ENCODE measurements at places on chromosomes 6 and 20. TPM values are rescaled to one million over a fixed set of nuclear protein-coding genes. Genes with fewer than 3 reads are reported as not detected.

PRDM13 gene
- total RNA-seq, result not detected

ZNF318 gene
- 17.4 TPM for total RNA-seq

TFAP2A gene
- total RNA-seq, result 25.2 TPM

PACSIN1 gene
- 0.33 TPM for total RNA-seq

ECI2 gene
- total RNA-seq, result 60.6 TPM

NDUFAF5 gene
- total RNA-seq, result 17.0 TPM

ADTRP gene
- total RNA-seq, result 0.48 TPM

FOXQ1 gene
- total RNA-seq, result not detected

SLC17A1 gene
- not detected for total RNA-seq

GHRH gene
- not detected for total RNA-seq

ACSS2 gene
- 137 TPM for total RNA-seq

GRCh38 chr20:36634342-36634741, 11.7 kb downstream of the SLA2 start:
- no peak overlapping the region for H3K4me3 ChIP-seq
- DNase-seq, result no peak
- no peaks in the 10 kb centered on the region for H3K36me3 ChIP-seq
- H3K27ac ChIP-seq, result no peak overlapping the region

- DNase-seq, result no peak
- H3K4me3 ChIP-seq, result no peak overlapping the region
- no peaks in the 10 kb centered on the region for H3K36me3 ChIP-seq
- no peaks in the 10 kb centered on the region for H3K4me1 ChIP-seq
- H3K27me3 ChIP-seq, result no peaks in the 10 kb centered on the region
Observed at GRCh38 chr6:15577550-15578171, 85.2 kb downstream of the DTNBP1 start.

GRCh38 chr6:48610846-48611245, 499.8 kb upstream of the PTCHD4 start:
- no peaks in the 10 kb centered on the region for H3K27me3 ChIP-seq
- DNase-seq, result no peak
- no peak overlapping the region for H3K27ac ChIP-seq
- no peak overlapping the region for H3K4me3 ChIP-seq
- H3K4me1 ChIP-seq, result no peaks in the 10 kb centered on the region

DNA sequence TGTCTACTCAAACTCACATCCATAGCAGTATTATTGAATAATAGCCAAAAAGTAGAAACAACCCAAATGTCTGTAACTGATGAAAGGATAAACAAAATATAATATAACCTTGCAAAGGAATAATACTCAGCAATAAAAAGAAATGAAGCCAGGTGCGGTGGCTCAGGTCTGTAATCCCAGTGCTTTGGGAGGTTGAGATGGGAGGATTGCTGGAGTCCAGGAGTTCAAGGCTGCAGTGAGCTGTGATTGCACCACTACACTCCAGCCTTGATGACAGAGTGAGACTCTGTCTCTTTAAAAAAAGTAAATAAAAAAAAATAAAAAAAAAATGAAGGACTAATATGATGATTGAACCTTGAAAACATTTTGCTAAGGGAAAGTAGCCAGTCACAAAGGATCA, 22.1 kb upstream of the KIF16B start:
- no peaks in the 10 kb centered on the region for H3K36me3 ChIP-seq
- DNase-seq, result no peak
- H3K4me3 ChIP-seq, result no peak overlapping the region
- no peaks in the 10 kb centered on the region for H3K4me1 ChIP-seq
- no peak overlapping the region for H3K27ac ChIP-seq

DNA sequence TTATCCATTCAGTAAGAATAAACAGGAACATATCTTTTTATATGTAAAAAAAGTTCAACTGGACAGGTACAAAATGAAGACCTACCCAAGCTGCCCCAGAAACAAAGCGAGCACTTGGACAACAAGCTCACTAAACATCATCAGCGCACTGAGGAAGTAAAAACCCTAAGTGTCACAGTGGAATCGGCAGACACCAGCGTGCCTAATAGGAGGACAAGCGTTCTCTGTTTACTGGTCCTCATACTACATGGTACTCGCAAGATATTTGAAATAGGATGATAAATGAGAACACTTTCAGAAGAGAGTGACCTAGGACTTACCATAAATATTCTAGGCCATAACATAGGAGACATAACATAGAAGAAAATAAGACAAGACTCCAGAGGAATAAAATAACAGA, 18.2 kb downstream of the MAP7 start:
- no peak overlapping the region for H3K4me3 ChIP-seq
- no peak for DNase-seq
